ENCODE measurements at places on chromosomes 5 and 9. TPM values are rescaled to one million over a fixed set of nuclear protein-coding genes. Genes with fewer than 3 reads are reported as not detected.

The ZNF354C gene
- 6.6 TPM for total RNA-seq

- DNase-seq: no peak
Observed at GRCh38 chr9:3018691-3019230, 174.9 kb upstream of the PUM3 start.

DNA sequence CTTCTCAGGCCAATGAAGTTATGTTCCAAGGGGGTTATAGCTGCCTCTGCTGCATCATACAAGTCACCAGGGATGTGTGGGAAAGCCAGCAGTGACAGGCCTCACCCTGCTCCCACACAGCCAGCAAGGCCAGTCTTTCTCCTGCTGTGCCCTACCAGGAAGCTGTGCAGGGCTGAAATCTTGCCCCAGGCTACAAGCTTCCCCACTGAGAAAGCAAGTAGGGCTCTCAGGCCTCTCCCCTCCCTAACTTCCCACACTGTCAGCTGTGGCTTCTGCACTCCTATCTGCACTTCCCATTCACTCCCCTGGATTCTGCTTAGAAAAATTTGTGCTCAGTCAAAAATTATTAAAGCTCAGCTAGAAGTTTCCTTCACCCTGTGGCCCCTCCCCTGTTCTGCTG is 611.2 kb upstream of the ZNF608 start:
- no peak for DNase-seq

The PPP3R2 gene
- not detected for total RNA-seq

The BARHL1 gene
- total RNA-seq: not detected

The BHMT2 gene
- not detected for total RNA-seq

The GLRA1 gene
- not detected for total RNA-seq
